Stimulated activated naive B cell treated with anti-CD40 and anti-IgM and Interleukin-4, amounts not matched to agents 10 μg/mL and 1 μg/mL and 100 μg/mL, for 72 hours (primary cell): ENCODE measurements at places on chromosomes 4 and X.

- DNase-seq, result no peak
Observed at GRCh38 chr4:187840814-187841213, 154.8 kb upstream of the ZFP42 start.

- DNase-seq, result no peak
Observed at GRCh38 chrX:70166601-70167590, 10.4 kb upstream of the DGAT2L6 start.

DNA sequence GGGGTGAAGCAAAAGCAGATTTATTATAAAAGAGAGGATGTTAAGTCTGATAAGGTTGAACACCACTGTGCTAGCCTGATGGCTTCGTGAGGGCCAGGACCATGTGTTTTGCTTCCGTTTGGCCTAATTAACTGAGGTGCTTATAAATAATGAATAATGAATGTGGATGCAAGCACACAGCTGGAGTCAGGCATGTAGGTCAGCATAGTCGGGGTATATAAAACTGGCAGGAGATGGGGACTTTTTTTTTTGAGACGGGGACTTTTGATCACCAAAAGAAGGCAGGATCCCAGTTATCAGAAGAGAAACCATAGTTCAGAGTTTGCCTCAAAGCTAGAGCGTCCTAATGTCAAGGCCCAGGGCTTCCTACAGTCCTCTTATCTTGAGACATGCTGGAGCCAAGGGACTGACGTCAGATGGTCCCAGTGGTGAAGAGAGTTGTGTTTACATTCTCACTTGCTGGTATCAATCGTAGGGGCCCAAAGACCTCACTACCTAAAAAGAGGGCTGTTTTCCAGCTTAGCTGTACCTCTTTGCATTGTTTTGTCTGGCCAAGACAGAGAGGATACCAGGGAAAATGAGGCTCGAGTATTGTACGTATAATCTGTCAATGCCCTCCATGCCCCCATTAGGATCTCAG, 50.4 kb downstream of the RTL9 start:
- no peak for DNase-seq

GRCh38 chr4:7045553-7045952, 2.4 kb downstream of the TADA2B start:
- DNase-seq, result no peak
